ENCODE measurements at places on chromosomes 6 and 20.

GRCh38 chr6:7440476-7440875, 50.9 kb downstream of the RIOK1 start:
- no peak for DNase-seq

GRCh38 chr20:4141291-4142240, 126.2 kb upstream of the RNF24 start:
- DNase-seq = no peak

DNA sequence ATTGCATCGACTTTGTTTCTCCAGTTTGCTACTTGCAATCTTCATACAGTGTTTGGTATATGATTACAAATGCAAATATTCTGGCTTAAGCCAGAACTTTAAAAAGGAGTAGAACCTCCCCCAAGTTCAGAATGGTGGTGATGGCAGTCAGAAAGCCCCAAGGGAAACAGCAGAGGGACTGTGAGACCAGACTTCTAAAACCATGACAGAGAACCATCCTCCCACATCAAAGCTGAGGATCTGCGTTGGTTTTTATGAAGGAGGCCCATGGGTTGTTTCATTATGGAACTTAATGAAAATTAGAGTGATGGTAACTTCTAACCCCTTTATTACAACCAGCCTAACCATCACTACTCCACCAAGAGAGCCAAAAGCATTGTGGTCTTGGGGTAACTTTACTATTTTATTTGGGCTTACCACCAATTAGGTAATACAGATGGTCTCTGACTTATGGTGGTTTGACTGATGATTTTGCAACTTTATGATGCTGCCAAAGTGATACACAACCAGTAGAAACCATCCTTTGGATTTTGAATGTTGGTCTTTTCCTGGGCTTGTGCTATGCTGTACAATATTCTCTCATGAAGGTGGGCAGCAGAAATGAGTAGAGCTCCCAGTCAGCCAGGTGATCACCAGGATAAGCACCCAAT, 10.9 kb upstream of the MRS2 start:
- DNase-seq = no peak

DNA sequence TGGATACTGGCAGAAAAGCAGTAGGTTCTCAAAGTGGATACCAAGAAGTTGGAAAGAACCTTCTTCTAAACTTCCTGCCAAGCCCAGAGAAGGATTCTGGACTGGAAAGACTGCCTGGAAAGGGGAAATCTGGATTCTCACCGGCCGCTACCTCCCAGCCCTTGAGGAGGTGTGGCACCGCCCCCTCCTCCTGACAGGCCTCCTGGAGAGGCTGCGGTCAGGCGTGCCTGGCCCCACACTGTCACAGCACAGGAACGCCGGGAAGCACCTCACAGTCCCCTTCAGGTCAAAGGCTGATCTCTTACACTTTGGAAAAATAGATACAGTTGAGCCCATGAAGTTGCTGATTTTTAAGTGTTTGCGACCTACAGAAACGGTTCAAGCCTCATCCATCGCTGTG, 16.3 kb upstream of the PDE10A start:
- DNase-seq = no peak

DNA sequence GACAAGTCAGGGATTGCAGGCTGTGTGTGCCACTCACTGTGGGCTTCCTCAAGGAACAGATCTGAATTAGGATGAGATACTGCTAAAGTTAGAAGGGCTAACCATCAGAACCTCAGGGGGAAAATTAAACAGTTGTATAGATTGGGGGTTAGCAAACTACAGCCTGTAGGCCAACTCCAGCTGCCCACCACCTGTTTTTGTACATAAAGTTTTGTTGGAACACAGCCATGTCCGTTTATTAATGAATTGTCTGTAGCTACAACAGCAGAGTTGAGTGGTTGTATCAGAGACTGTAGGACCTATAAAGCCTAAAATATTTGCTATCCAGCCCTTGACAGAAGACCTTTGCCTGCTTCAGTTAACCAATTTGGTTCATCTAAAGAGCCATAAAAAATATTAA, 127.2 kb upstream of the ECI2 start:
- DNase-seq = no peak

Measured in cerebellar nuclear complex (tissue), 1 donor.